ENCODE measurements at places on chromosomes 7 and 10. TPM values are rescaled to one million over a fixed set of nuclear protein-coding genes. Genes with fewer than 3 reads are reported as not detected.

PPP1R9A gene
- 1.4 TPM for polyA plus RNA-seq

HABP2 gene
- 109 TPM for polyA plus RNA-seq

C10orf67 gene
- 0.02 TPM for polyA plus RNA-seq

VSTM4 gene
- 1.1 TPM for polyA plus RNA-seq

PLAC9 gene
- polyA plus RNA-seq: 3.4 TPM

HMX3 gene
- not detected for polyA plus RNA-seq
